ENCODE measurements at places on chromosomes 6 and 20.
A peak's percentile ranks its signal among the peaks of the same experiment; 100 is the strongest.

- no peak for DNase-seq
Observed at GRCh38 chr6:6599468-6599873, 11.0 kb downstream of the LY86 start.

DNA sequence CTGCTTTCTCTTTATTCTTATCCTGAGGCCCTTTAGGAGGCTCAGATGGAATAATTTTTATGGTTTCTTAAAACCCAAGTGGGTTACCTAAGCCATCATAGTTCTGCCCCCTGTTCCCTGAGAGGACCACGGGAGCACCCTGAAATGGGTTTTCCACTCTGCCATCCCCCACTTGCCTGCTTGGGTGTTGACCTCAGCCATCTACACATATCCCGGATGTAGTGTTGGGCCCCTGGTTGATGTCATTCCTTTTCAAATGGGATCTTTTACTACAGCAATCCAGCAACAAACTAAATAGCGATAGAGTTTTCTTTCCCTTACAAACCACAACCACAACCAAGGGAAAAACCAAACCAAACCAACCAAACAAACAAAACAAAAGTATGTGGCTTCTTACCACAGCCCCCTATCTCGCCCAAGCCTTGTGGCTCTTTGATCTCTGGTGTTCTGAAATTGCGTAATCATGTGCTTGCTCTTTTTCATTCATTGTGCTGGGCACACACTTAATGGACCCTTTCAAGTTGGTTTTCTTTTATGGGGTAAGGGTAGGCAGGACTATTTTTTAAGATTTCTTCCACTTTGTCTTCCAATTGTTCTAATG, 154.9 kb downstream of the ESR1 start:
- DNase-seq, result no peak

- DNase-seq, result no peak
Observed at GRCh38 chr6:122817766-122818165, 28.7 kb downstream of the SMPDL3A start.

- DNase-seq, result no peak
Observed at GRCh38 chr6:6610031-6610591, 21.6 kb downstream of the LY86 start.

GRCh38 chr6:20564777-20565176, 30.5 kb downstream of the CDKAL1 start:
- DNase-seq, result no peak

DNA sequence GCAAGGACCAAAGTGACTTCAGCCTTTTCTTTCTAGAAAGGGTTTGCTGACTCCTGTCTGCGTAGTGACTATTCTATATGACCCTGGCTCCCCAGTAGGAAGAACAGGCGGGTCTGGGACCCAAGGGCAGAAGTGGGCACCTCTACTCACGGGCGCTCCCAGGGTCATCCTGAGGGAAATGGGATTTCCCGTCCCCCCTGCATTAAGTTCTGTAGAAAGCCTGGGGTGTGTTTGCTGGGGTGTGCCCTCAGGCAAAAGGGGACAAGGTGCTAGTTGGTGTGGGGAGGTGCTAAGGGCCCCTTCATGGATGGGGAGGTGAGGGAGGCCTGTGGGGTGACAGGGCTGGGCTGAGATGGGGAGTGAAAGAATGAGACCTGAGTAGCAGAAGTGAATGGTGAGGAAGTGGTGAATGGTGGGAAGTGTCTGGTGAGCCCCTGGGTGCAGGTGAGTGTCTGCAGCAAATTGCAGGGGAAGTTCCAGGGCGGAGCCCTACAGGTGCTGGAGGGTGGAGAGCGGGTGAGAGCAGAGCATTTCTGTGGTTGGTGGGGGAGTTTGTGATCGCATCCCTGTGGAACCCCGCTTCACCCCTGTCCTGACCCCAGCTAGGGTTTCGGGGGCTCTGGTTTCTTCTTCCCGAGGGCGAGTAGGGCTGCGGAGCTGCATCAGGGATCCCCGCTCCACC, 21.1 kb downstream of the RAET1L start:
- DNase-seq, result no peak

- DNase-seq, result peak; percentile 91
Observed at GRCh38 chr6:15245361-15246216, at the start of gene JARID2. JARID2 (plus strand) TSS chr6:15246069; CDS start chr6:15246540, 471 bp downstream.

- no peak for DNase-seq
Observed at GRCh38 chr6:110544472-110544871, 68.1 kb upstream of the SLC22A16 start.

DNA sequence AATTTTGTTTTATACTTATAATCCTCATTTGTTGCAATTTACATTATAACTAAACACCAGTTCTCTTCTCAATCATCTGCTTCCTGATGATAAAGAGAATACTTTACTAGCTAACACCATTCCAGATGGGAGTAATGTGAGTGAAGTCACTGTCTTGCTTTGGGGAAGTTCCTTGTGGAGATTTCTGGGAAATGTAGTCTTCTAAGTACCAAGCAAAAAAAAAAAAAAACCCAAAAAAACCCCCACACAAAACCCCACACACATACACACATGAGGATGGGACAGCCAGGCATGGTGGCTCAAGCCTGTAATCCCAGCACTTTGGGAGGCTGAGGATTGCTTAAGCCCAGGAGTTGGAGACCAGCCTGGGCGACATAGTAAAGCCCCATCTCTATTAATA, 2.2 kb upstream of the SNPH start:
- DNase-seq, result no peak
